ENCODE measurements at places on chromosomes 2 and 18.
A peak's percentile ranks its signal among the peaks of the same experiment; 100 is the strongest.

DNA sequence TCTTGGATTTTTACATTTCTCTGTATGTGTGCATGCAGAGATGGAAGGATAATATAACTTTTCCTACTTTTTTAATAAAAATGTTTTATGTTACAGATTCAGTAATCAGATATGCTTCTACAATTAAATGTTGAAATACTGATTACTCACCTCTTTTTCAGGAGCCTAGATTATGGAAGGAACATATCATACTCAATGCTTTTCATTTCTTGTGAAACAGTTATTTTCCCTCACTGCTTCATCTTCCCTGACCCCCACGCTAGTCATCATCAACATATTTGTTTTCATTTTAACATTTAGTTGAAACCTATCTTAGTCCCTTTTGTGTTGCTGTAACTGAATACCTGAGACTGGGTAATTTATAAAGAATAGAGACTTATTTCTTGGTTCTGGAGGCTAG lies 190.7 kb downstream of the WDR7 start:
- DNase-seq = no peak

DNA sequence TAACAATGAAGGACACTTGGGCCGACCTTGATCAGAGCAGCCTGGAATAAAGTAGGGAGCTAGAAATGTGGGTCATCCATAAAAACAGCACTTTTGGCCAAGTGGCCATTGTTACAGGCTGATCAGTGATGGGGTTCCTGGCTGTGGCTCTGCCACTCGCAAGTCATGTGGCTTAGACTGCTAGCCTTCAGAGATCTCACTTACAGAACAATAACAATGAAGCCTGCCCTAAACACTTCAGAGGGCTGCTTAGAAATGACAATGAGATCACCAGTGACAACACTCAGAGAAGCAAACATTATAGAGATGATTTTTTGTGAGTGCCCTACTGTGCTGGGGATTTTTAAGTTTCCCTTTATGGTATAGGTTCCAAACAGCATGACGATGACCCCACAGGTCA lies 107.9 kb upstream of the LMAN1 start:
- DNase-seq = no peak

DNA sequence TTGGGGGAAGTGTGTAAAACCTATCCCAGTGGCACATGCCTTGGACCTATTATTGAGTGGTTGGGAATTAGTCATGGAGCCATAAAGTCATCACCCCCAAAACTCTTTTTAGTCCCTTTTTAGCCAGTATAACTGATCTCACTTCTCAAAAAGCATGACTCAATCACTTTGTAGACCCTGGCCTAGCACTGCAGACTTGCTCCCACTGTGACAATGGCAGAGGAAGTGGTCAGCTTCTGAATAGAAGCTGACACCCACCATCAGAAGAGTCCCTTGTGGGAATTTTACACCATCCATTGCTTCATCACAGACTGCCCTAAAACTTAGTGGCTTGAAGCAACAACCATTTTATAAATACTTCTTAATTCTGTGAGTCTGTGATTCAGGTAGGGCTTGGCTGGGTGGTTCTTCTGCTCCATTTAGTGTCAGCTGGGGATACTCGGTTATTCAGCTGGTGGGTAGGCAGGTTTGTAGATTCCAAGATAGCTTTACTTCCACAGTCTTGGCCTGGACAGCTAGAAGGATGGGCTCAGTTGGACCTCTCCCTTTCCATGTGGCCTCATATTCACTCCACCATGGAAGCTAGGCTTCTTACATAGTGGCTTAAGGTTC lies 10.8 kb upstream of the ITGA6 start:
- no peak for DNase-seq

DNA sequence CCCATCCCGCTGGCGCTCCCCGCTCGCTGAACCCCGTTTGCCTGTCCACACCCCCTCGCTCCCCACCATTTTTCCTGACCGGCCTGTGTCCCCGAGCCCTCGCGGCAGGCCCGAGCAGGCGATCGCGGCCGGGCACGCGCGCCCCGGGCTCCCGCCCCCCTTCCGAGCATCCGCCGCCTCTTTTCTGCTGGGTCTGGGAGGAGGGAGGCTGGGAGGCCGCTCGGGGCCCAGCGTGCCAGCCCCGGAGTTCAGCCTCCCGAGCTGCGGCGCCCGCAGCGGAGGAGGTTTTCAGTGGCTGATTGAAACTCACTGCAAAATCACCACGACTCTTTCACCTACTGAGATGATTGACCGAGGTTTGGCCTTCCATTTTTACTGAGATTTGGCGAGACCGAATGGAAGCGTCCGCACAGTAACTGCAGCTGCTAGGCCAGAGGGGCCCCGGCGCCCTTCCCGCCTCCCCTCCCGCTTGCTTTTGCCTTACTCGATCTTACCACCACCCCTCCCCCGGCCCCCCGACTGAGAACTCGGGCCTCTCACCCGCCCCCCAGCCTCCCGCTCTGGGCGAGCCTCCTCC lies 4.8 kb downstream of the SOX11 start:
- DNase-seq = no peak

DNA sequence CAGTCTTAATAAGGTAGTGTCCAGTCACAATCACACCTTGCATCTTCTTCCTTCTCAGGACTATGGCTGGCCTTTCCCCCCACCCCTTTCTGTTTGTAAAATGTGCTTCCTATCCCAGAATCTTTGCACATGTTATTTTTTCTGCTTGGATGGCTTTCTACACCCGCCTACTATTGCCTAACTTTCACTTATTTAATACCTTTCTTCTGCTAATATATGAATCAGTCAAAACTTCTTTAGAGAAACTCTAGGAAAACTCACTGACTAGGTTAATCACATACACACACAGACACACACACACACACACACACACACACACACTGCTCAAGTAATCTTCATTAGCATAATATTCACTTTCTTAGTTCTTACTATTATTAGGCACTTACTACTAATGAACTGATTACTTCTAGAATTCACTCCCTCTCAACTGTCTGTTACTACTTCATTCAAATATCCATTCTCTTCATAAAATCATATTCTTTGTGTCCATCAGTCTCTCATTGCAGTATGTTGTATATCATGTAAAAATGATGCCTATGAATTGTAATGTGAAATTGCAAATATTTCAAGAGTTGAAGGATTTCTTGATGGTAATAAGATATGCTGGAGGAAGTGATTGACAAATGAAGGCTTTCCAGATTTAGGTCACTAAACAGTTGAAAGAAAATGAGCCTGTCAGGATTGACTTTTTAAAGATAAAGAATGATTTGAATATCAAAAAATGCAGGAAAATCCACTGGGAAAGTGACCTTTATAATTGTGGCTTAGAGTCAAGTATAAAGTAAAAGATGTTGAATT lies 51.2 kb downstream of the CLIP4 start:
- DNase-seq = no peak

DNA sequence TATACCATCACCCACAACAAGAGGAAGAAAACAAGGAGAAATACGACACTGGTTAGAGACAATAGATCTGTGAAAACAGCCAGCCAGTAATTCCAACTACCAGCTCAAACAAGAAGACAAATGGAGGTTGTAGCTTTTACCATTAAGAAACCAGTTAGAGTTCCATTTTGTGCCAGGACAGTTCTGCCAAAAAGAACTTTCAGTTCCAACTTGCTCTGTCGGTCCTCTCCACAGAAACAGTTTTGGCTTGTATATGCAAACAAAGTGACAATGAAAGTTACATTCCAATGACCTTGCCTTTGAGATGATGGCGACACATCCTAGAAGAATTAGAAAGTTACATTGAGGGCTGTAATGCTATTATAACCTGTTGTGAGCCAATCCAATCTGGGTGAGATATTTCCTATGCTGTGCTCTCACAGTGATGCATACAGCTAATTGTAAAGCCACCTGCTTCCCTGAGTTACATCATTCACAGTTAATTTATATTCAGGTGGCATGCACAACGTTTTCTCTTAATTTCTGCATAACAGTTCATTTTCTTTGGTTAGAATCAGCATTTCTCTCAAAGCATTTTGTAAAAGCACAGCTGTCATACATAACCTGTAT lies 1378.4 kb upstream of the PIK3C3 start:
- no peak for DNase-seq

GRCh38 chr18:77544792-77545191 lies 295.1 kb downstream of the GALR1 start:
- DNase-seq = no peak

- DNase-seq = no peak
Measured at GRCh38 chr2:127134235-127134634, 27.3 kb upstream of the BIN1 start.

DNA sequence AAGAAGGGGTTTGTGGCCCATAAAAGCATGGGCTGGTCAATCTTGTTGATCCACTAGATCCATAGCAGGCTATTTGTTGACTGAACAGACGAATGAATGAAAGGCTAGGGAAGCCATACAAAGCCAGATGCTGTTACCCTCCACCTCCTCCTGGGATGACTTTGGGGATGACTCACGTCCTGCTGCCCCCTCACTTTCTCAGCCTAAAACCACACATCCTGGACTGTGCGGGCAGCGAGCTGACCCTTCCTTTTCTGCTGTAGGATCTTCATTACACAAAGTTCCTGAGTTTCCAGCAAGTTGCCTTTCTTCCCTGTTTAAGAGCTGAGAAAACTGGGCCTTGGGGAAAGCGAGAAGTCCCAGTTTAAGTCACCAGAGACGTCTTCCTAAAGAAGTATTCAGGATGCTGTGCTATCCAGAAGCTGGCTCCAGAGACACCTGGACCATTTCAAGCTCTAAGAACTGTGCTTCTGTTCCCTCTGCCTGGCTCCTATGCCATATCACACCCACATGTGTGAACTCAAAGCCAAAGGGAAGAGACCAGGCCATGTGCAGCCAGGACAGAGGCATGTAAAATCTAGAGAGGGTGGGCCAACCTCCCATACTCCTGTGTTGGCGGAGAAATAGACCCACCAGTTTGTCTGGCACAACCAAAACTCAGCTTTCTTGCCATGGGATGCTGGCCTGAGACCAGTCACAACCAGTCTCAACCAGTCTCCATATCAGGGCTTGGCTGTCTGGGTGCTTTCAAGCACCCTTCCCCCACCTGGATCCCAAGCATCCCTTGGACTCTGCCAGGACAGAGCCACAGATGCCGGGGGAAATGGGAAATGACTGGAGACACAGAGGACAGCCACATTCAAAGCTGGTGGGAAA lies 4.7 kb upstream of the SLC20A1 start:
- no peak for DNase-seq

DNA sequence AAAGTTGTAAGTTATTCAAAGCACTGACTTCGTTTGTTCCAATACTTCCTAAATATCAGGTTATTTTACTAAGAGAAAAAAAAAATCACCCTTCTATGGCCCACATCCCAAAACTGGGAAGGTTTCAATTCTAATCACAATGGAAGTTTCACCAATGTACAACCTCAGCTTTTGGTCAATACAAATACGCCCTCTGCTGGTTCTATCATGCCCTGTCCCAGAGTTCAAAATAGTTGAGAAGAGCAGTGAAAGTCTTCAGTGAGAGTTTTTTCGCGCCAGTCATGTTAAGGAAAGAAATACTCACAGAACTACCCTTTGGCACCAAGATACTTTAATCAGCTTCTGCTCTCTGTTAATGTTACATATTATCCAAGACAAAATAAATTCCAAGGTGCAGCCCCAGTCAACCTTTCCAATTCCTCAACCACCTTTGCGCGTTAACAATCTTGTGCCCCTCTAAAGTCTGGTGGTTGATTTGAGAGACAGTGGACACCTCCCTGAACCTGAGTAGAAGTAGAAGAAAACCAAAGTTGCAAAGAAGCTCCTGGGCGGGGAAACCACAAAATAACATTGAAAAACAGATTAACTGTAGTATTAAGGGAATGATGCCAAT lies 59.9 kb downstream of the SUMO1 start:
- peak; percentile 45 for DNase-seq

DNA sequence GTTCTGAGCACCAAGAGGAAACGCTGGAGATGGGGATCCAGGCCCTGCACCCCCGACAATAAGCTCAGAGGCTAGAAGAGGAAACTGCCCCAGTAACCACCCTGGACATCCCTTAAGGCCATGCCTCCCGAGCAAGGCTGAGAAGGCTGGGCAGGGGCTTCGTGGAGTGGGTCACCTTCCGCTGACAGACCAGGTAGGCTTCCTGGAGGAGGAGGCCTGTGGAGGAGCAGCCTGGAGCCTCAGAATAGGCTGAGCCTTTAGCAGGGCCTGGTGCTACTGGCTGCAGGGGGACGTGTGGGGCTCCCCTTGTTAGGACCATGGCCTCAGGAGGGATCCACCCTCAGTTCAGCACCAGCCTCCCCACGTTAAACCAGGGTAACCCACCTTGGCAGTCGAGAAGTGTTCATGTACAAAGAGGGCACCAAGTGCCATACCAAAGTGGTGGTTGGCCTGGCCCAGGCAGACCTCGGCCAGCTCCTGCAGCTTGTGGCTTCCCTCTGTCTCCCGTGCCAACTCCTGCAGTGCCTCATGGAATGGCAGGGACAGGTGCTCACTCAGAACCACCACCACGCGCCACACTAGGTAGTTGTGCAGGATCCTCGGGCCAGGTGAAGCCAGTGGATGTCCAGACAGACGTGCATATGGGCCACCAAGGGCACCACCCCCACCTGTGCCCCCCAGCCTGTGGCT lies 28.5 kb upstream of the ALPP start:
- no peak for DNase-seq

DNA sequence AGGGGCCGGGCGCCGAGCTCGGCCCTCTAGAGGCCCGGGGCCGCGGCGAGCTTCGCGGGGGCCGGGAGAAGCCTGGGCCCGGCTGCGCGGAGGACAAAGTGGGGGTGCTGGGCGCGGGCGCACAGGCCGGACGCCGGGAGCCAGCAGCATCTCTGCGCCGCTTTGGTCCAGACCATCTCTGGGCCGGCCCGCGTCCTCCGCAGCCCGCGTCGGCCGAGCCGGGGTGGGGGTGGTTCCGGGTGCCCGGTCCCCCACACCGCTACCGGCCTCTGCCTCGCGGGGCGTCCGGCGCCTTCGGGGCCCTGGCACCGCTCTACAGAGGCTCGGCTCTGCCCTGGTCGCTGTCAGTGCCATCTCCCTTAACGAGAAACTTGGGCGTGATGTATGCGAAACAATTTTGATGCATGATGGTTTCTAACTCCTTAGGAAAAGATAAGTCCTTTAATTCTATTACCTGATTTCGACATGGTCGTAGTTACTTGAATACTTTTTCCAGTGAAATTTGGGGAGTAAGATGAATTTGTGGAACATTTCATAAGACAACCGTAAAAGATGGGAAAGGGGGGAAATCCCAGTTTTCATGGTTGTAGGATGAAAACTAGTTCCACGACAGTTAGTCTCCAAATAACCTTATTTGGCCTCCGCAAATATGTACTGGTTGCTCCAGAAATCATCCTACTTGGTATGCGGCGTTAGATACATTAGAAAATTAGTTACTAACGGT lies 562 bp downstream of the TWSG1 start:
- DNase-seq = peak; percentile 36

GRCh38 chr2:70480468-70480867 lies 73.2 kb downstream of the TGFA start:
- no peak for DNase-seq

- no peak for DNase-seq
Measured at GRCh38 chr18:77223653-77224052, 26.0 kb upstream of the GALR1 start.

- no peak for DNase-seq
Measured at GRCh38 chr18:49238433-49239042, 221.9 kb downstream of the DYM start.

GRCh38 chr2:196453613-196454047 lies 185.9 kb upstream of the CCDC150 start:
- DNase-seq = peak; percentile 21

Data from activated naive CD4-positive, alpha-beta T cell treated with Interleukin-2 at 50 U/mL for 16 hours (primary cell).